NCI-H524 (cell line): ENCODE measurements at places on chromosomes 2 and 18.

- no peak for DNase-seq
Observed at GRCh38 chr2:8418721-8419120, 263.1 kb upstream of the ID2 start.

DNA sequence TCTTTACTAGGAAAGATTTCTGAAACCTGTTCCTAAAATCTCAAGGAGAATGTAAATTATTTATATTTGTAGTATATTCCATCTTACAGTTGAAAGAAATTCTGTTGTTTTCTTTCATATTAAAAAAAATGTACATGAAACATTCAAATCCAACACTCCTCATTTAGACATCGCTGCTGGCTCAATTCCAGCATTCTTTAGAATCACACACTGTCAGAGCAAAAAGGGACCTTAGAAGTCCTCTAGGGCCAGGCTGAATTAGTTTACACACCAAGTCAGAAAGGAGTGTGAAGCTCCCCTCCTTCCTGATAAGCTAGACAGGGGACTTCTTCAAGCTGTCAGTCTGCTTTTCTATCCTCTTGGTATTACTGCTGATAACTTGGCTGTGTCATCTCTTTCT, 158.6 kb upstream of the LTBP1 start:
- no peak for DNase-seq

DNA sequence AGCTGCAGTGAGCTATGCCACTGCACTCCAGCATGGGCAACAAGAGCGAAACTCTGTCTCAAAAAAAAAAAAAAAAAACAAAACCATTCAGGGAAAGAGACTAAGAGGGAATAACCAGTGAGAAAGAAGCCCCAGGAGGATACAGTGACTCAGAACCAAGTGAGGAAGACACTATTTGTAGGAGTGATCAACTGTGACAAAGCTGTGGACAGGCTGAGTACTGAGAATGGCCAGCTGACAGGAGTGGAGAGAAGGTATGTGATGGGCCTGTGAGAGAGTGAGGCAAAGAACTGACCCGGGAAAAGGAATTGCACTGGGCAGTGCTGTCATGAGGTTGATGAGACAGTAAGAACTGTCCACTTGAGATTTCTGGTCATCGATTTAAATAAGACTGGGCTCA, 6.7 kb upstream of the LCT start:
- no peak for DNase-seq

DNA sequence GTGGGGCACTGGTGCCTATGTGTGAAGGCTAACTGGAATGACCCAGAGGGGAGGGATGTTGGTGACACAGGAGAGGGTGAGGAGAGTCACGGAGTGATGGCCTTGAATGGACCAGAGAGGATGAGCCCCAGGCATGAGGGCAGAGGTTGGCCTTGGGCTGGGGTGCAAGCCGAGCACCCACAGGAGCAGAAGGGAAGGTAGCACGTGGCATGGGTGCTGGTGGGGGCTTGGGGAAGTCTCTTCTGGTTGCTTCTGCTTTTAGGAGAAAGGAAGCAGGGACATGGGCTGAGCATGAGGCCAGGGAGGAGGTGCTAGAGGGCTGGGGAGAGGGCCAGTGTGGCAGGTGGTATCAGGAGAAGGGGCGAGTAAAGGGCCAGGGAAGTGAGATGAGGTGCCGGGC, 183.8 kb downstream of the DYSF start:
- DNase-seq, result no peak

DNA sequence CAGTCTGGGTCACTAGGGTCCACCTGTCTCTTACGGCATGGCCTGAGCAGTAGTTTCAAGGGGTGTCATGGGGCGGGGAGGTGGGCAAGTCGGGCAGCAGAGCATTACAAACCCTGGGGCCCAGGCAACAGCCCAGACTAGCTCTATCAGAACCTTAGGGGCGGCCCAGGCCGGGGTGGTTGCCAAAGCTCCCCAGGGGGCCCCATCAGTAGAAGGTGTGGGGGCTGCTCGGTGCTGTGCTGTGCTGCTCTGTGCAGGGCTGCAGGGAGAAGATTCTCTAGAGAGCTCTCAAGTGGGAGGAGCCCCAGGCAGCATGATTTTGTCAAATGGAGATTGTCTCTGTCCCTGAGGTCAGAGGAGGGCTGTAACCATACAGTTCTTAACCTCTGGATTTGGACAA, 36.4 kb upstream of the SLC14A1 start:
- DNase-seq, result peak; percentile 30

DNA sequence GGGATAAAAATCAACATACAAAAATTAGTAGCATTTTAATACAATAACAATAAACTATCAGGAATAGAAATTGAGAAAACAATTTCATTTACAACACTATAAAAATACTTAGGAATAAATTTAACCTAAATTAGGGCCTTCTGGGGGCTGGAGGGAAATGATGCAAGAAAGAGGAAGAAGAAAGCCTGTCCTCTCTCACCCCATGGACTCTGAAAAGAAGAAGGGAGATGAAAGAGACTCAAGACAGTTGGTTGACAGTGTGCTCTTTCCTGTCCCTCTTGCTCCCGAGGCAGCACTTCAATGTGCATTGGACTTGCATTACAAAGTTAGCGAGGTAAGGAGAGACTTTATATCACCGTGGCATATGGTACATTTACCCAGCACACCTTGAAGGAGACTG, 88.5 kb downstream of the VAPA start:
- no peak for DNase-seq

DNA sequence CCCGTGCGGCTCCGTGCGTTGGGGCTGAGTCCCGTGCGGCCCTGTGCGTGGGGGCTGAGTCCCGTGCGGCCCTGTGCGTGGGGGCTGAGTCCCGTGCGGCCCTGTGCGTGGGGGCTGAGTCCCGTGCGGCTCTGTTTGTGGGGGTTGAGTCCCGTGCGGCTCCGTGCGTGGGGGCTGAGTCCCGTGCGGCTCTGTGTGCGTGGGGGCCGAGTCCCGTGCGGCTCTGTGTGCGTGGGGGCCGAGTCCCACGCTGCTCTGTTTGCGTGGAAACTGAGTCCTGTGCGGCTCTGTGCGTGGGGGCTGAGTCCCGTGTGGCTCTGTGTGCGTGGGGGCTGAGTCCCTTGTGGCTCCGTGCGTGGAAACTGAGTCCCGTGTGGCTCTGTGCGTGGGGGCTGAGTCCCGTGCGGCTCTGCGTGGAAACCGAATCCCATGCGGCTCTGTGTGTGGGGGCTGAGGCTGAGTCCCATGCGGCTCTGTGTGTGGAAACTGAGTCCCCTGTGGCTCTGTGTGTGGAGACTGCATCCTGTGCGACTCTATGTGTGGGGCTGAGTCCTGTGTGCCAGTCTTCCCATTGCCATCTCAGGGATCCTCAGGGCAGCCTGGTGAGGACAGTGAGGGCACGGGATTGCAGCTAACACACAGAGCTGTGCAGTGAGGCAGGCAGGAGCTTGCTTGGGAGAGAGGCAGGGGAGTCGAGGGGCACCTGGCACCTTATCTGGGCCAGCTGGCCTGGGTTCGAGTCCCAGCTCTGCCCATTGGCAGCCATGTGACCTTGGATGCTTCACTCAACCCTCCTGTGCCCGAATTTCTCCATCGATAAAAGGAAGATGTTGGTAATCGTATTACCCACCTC, 44.5 kb downstream of the LDLRAD4 start:
- DNase-seq, result no peak

GRCh38 chr2:86025229-86025820, 80.4 kb downstream of the POLR1A start:
- DNase-seq, result peak; percentile 6

DNA sequence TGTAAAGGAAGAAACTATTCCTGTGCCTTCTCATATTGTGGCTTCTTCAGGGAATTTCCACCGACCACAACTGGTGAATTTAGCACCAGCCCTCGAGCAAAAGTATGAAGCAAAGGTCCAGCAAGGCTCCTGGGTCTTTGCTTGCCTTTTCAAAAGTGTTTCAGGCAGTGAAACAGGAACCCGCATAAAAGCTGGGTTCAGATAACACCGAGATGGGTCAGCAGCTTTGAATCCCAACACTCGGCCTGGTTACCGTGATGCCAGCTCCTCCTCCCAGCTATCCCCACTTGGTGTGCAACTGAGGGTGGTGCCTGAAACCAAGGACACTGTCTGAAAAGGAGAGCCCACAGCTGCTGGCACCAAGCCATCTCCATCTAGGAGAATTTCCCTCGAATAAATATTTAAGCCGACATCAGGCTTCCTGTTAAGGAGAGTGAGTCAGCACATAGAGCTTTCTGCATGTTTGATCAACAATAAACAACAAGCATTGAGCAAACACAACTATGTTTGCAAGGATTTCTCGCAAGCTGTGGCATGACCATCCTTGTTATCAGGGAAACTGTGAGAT, 69.5 kb downstream of the ANTXR1 start:
- DNase-seq, result no peak

DNA sequence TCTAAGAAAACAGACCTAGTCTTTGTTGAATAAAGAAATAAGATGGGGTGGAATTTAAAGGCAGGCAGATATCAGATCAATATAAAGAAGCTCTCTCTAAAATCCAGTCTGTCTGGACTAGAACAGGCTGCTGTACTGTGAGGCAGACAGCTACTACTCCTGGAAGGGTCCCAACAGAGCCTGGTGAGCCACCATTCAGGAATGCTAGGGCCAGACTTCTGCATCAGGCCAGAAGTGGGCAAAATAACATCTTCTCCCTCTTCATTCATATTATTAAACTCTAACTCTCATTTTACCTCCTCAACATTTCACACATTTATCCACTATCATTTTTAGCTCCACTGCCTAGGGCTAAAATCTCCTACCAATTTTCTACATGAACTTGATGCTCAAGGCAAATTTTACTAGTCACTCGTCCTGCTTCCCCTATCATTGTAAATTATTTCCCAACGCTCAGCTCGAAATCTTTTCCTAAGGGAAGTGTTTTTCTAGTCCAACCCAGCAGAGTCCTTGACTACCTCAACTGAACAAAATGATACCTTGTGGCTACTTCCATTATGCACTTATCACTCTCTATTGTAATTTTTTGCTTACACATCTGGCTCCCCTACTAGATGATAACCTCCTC, 45.2 kb upstream of the GLS start:
- no peak for DNase-seq

DNA sequence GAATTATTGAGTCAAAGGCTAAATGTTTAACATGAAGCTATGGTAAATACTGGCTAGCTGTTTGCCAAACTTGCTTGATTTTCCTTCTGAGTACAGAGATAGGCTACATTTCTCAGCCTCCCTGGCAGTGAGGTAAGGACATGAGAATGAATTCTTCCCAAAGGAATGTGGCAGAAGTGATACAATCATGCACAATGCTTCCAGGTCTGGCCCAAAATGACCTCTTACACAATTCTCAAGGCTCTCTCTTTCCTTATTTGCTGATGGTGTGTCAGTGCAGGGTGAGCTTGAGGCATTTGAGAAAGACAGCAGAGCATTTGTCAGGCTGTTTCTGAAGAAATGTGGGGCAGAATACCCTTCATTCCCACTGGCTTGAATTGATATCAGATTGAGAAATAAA, 95.6 kb upstream of the NABP1 start:
- DNase-seq, result no peak

DNA sequence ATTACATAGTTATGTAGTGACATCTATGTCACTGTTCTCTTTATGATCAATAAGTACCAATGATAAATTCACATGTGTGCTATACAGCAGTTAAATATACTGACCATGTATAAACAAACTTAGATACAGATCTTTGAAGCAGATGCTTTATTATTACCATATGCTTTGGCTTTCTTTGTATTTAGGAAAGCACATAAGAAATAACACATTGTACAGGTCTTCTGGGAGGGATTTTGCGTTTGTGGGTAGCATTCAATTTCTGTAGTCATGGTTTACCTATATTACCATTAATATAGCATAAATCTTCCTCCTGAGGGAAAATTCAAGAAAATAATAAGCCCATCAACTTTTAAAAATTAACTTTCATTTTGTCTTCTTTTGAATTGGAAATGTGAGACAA, 1.6 kb upstream of the PDE1A start:
- no peak for DNase-seq

DNA sequence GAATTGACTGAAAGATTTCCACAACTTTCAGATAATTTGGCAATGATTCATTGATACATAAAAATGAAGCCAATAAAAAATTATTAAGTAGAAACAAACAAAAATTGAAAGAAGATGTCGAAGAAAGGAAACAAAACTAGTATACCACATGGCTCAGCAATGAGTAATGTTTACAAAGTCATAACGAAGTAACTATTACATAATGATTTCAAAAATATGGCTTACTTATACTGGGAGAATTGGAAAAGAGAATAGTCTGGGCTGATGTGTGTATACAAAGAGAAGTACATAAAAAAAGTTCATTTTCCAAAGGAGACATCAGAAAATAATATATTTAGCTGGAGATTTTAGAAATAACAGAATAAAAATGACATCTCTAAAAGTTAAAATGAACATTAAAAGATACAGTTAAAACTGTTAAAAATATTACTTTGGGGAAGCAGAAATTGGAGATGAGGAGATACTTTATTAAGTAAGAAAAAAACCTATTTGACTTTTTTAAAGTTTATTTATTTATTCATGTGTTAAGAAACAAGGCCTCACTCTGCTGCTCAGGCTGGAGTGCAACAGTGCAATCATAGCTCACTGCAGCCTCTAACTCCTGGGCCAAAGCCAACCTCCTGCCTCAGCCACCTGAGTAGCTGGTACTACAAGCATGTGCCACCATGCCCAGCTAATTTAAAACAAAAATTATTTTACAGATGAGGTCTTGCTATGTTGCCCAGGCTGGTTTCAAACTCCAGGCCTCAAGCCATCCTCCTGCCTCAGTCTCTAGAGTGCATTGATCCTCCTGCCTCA, 409.7 kb upstream of the PIK3C3 start:
- no peak for DNase-seq

DNA sequence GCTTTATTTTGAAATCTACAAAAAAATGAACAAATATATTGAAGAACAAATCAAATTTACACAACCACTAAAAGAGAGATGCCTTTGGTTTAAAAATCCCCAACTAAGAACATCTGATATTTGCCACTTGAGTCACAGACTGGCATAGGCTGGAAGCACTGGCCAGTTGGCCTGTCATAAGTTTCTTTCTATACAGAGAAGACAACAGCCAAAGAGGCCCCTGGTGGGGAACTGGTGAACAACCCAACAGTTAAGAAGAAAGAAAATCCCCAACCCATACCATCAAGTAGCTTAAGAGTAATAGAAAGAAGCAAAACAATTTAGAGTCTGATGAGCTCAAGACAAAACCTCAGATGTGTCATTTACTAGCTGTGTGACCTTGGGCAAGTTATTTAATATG, 45.5 kb downstream of the OSR1 start:
- peak; percentile 7 for DNase-seq

GRCh38 chr2:133888621-133889219, 320.5 kb upstream of the NCKAP5 start:
- DNase-seq, result no peak

DNA sequence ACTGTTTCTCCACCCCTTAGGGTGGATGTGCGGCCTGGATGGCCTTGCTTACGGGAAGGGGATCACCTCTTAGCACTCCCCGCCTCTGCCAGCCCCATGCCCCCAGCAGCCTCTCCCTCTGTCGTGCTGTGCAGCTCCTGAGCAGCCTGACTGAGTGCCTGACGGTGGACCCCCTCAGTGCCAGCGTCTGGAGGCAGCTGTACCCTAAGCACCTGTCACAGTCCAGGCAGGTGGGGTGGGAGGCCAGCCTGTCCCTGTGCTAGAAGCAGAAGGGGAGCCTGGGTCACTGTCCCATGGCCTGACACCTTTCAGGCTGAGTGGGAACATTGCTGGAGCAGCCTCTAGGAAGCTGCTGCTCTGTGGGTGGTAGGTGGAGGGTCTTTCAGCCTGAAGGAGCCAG, 5.2 kb downstream of the TMEM214 start:
- DNase-seq, result no peak

- DNase-seq, result no peak
Observed at GRCh38 chr2:54012538-54013141, 41.8 kb upstream of the PSME4 start.
